ENCODE measurements at places on chromosomes 11 and 22. TPM values are rescaled to one million over a fixed set of nuclear protein-coding genes. Genes with fewer than 3 reads are reported as not detected.

DNA sequence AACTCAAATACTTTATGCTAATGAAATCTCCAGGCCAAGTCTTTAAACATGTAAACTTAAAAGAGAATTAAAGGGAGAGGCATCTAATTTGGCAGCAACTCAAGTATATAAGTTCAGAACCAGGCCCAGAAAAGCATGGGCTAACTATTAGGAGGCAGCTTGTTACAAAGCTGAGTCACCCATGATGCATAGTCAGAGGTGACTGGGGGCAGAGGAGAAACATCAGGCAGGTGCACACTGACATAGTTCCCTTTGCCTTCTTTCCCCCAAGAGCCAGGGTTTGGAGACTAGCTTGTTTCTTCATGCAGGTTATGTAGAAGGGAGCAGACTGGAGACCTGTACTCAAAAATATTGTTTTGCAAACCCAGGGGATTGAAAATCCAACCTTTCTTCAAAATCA lies 619.0 kb downstream of the SOX6 start:
- DNase-seq: no peak

Gene GRAMD1B
- 90.9 TPM for total RNA-seq

Gene FAM111A
- 119 TPM for total RNA-seq

Gene GGT5
- total RNA-seq: 0.38 TPM

Gene MAPK8IP2
- 0.64 TPM for total RNA-seq

- no peak for DNase-seq
These were observed 566.3 kb upstream of the CADM1 start for GRCh38 chr11:116070520-116070919.

DNA sequence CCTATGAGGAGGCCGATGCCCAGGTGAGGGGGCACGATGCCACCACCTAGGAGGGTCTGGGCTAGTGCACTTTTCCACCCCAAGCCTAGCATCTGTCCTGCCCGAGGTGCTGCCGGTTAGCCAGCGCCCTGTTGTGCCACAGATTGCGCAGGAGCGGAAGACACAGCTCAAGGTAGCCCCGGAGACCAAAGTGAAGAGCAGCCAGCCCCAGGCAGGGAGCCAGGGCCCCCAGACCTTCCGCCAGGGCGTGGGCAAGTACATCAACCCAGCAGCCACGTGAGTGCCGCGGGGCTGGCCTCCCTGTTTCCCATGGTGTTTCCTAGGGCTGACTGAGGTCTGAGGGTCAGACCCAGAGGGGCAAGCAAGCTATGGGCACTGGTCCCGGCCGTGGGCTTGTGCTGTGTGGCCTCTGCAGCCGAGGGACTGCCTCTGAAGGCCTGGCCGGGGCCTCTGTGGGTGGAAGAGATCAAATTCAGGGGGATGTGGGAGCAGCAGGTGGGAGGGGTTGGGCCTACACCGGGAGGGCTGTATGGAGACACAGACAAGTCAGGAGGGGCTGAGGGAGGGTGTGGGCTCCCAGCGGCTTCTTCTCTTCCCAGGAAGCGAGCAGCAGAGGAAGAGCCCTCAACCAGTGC lies 29.1 kb downstream of the PPIL2 start:
- no peak for DNase-seq

Gene SBF2
- 19.0 TPM for total RNA-seq
